NCI-H1105 treated with DMSO at 0.1 percent for 48 hours (cell line): ENCODE measurements at places on chromosomes 1 and 21.

- no peak for DNase-seq
These were observed 9.5 kb upstream of the LDLRAP1 start for GRCh38 chr1:25533775-25534409.

DNA sequence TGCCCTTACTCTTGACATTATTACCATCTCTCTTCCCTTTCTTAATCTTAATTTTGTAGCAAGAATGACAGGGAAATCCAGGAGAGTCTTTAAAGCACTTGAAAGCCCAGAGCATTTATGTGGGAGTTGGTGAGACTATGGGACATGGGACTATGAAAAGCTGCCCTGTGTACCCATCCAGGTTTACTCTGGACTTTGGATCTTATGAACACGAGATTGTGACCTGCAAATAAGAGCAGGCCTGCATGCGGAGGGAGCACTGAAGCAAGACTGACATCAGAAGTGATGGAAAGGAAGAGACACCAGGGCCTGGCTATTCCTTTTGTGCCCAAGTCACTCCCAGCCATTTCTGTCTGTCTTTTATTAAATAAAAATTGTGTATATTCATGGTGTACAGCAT, 209.6 kb downstream of the NUF2 start:
- no peak for DNase-seq

GRCh38 chr1:192805832-192806323, 3.0 kb upstream of the RGS2 start:
- DNase-seq = peak; percentile 35

- DNase-seq = no peak
These were observed 23.9 kb downstream of the VAV3 start for GRCh38 chr1:107941123-107941522.

GRCh38 chr1:53409695-53410094, 49.5 kb upstream of the DMRTB1 start:
- no peak for DNase-seq

DNA sequence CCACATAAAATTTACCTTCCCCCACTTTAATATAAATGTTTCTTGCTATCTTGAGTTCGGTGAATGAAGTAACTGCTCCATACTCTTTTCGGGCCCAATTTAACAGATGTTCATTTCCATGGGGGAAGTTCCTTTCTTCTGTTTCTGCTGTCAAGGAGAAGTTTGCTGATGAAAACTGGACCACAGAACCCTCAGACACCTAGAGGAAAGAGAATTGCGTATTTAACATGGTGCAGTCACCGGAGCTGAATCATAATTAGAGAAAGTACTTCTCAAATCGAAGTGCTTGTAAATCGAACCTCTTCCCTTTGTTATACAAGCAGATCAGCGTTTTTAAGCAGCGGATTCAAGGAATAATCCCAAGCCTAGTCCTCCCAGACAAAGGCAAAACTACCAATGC, 151.2 kb downstream of the TGFBR3 start:
- no peak for DNase-seq

GRCh38 chr1:89190017-89190416, 8.7 kb downstream of the GBP4 start:
- no peak for DNase-seq

GRCh38 chr21:45310459-45310858, 22.8 kb upstream of the POFUT2 start:
- no peak for DNase-seq

GRCh38 chr1:93114391-93114790, 35.3 kb downstream of the MTF2 start:
- DNase-seq = no peak

GRCh38 chr1:188261849-188262248, 1433.1 kb downstream of the PLA2G4A start:
- DNase-seq = no peak

DNA sequence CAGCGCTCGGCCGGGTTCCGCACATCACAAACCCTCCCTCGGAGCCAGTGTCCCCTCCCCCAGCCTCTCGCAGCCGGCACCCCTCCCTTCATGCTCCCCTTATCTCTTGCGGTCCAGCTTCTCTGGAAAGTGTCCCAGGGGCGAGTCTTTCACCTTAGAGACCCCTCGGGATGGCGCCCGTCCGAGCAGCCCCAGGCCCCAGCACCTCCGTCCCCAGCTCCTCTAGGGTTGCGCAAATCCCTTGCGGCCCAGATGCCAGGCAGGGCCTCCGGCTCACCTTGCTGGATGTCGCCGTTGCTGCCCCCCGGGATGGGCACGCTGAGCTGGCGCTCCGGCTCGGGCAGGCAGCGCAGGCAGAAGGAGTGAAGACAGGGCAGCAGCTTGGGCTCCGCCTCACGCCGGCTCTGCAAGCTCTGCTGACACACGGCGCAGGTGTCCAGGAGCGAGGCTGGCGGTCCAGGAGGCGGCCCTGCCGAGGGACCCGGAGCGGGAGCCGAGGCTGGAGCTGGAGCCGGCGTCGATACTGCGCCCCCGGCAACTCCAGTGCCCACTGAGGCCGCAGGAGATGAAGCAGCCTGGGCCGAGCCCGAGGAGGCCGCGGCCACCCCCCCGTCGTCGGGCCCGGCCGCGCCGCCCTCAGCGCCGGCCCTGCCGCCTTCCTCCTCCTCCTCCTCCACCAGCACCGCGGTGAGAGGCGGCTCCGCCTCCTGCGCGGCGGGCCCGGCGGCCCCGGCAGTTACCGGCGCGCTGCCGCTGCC, 550 bp downstream of the TRIM33 start:
- DNase-seq = peak; percentile 60

DNA sequence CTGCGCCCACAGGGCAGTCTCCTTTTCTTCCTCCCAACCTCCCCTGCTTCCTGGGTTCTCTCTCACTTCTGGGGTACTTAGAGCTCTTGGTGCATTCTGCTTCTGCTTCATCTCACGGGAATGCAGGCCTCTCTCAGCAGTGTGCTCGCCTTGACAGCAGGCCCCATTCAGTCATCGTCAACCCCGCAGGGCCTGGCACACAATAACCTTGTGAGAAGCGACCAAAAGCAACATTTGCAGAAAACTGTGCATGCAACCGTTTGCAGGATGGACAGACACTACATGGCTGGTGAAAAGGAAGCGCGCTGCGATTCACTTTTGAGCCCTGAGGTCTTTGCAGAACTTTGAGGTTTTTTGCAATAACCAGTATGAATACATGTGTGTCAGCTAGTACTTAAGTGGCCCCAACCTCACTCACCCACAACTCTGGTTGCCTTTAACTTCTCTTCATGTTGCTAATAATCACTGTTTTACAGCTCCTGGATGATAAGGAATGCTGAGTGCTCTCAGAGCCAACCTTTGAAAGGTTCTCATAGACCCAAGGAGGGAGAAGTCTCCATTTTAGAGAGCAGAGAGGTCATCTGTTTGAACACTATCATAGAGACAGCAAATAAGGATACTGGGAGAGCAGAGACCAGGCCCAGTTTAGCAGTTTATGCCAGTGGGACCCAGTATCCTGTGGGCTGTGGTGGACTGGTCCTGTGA, 2.5 kb upstream of the CD160 start:
- DNase-seq = no peak

DNA sequence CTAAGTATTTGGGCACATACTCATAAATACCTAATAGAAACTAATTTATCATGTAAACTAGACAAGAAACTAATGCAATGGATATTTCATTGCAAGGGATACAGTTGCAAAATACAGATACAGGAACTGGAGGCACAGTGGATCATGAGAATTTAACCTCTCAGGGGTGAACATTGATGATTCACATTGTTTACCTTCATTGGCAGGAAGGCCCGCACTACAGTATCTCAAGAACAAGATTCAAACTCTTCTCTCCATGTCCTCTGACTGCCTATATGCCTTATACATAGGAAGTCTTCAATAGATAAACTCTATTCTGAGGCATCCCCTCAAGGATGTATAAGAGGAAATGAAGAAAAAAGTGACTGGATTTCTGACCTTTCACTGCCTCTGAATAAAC, 18.4 kb upstream of the PTBP2 start:
- DNase-seq = no peak

- DNase-seq = no peak
These were observed 23.6 kb downstream of the LAMC2 start for GRCh38 chr1:183209533-183210158.

DNA sequence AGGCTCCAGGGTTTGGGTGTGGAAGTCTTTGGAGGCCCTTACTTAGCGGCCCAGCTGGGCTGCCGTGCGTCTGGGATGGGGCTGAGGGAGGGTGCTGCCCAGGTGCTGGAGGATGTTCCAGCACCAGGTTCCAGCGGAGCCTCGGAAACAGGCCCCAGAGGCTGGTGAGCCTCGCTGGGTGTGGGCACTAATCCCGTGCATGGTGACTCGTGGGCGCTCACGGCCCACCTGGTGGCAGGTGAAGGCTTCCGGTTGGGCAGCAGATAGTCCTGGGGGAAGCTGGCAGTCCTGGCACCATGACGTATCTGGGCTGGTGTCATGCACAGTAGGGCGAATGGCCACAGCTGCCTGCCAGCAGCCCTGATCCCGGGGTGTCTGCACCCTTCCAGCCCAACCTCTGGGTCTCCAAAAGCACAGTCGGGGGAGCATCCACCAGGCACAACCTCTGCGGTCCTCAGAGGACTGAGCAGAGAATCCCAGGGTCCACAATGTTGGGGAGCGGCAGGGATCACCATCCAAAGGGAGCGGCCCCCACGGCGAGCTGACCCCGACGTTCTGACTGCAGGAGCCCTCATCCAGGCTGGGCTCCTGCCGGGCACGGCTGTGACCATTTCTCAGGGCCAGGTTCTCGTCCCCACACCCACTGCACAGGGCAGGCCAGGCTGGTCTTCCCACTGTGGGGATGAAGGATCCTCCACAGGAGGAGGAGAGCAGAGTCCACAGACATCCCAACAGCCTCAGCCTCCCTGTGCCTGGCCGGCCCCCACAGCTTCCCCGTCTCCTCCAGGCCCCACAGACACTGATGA, 25.3 kb downstream of the FTCD start:
- no peak for DNase-seq

GRCh38 chr1:25695771-25696311, 79.2 kb downstream of the MAN1C1 start:
- no peak for DNase-seq

DNA sequence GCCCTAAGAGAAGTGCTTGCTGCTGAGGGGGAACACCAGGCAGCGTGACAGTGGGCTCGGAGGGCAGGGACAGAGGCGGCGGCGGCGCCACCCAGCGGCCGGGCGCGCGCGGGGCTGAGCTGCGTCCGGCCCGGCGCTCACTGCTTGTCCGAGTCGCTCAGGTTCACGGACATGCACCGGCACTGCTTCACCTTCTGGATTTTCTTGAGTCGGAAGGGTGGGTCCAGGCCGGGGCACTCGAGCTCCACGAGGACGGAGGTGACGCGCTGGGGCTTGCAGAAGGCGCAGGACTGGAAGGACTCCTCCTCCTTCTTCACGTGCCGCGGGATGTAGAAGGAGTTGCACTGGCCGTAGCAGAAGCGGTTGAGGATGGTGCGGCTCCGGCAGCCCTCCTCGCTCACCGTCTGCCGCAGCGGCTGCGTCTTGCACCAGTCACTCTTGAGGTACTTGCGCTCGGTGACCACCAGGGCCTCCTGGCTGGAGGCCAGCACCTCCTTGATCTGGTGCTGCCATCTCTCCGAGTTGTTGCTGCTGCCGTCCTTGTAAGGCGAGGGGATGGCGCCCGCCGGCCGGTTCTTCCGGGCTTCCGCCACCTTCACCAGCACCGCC, 119.0 kb downstream of the GREM2 start:
- DNase-seq = no peak

DNA sequence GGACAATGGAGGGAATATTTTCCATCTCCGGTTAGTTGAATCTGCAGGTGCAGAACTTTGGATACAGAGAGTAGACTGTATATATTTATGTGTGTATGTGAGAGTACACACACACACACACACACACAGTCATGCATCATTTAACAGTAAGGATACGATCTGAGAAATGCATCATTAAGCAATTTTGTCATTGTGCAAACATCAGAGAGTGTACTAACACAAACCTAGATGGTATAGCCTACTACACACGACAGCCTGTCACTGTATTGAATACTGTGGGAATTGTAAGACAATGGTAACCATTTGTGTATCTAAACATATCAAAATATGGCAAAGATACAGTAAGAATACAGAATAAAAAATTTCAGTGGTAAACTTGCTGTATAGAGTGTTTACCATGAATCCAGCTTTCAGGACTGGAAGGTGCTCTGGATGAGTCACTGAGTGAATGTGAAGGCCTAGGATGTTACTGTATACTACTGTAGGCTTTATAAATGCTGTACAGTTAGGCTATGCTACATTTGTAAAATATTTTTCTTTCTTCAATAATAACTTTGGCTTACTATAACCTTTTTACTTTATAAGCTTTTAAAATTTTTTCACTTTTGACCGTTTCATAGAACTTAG, 138.5 kb downstream of the ZZZ3 start:
- no peak for DNase-seq

DNA sequence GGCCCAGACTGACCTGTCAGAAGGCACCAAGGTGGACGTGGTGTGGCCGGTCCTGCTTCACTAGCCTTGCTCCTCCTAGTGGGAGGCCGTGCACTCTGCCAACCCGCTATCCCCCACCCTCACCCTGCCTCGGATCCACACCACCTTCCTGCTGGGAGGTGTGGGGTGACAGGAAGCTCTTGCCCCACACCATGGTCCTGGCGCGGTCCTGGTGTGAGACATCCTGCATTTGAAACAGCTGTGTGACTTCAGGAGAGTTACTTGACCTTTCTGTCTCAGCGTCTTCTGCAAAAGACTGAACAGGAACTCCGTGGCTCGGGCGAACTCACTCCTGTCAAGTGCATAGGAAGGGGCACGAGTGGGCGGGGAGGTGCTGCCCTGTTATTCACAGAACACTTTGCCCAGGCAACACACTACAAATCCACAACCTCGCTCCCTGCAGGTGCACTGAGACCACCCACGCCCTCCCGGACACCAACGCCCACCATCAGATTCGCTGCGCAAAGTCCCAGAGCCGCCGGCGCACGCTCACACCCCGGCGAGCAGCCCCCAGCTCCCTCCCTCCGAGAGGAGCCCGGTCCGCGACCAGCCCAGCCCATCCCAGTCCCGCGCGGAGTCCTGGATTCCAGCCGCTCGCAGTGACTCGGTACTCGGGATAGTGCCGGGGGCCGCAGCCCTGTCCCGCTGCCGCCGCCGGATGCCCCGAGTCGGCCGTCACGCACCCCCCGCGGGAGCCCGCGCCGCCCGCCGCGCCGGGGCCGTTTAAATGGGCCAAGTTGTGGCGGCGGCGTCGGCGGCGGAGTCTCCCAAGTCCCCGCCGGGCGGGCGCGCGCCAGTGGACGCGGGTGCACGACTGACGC, at the start of gene SAMD11:
SAMD11 (plus strand) TSS at position 793 of the 860 bp plus-strand sequence. CDS start 509 bp downstream, outside the sequence.
- DNase-seq = peak; percentile 66

DNA sequence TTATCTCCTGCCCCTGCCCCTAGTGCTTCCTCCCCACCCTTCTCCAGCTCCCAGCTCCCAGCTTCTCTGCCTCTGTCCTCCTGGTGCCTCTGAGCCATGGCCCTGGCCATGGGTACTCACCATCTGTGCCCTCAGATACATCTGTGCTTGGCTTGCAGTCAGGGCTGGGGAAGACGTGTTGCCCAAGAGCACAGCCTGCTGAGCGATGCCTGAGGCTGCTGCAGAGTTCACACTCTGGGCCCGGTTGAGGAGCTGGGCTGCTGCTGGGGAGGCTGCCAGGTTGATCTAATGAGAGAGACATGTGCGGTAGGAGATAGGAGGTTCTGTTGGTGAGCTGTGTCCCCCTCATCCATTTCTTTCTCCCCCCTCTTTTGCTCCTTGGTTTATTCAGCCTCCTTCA, 49.4 kb upstream of the A3GALT2 start:
- no peak for DNase-seq
